ENCODE measurements at places on chromosomes 6 and 20. TPM values are rescaled to one million over a fixed set of nuclear protein-coding genes. Genes with fewer than 3 reads are reported as not detected.

The CDSN gene
- polyA plus RNA-seq = 0.02 TPM

The NHLRC1 gene
- polyA plus RNA-seq = 1.4 TPM

The CST2 gene
- polyA plus RNA-seq = not detected

The POLR3F gene
- 5.0 TPM for polyA plus RNA-seq

The TNNC2 gene
- polyA plus RNA-seq = 0.28 TPM

The NELFE gene
- polyA plus RNA-seq = 30.2 TPM

The MAS1 gene
- not detected for polyA plus RNA-seq

The PKIB gene
- polyA plus RNA-seq = 3.5 TPM

The SULF2 gene
- polyA plus RNA-seq = 47.3 TPM

The TUBE1 gene
- 8.3 TPM for polyA plus RNA-seq

The UBD gene
- polyA plus RNA-seq = 0.61 TPM

The PTCRA gene
- polyA plus RNA-seq = not detected

The KCNQ5 gene
- polyA plus RNA-seq = 0.18 TPM

The PRND gene
- polyA plus RNA-seq = not detected

All from esophagus (tissue), 2 donors.